ENCODE measurements at places on chromosomes 5 and 9.

DNA sequence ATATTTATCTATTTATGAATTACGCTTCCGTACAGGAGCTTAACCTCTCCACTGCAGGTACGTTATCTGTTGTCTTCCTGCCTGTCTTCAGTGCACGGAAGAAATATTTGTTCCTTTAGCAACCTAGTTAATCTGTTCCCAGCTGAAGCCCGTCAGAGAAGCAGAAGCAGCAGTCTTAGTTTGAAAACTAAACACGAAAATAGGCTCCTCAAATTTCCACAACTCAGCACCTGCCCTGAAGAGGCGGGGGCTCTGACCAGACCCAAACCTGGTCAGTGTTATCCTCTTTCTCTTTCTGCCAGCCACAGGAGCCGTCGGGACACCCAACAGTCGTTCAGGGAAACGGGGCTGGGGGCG lies 462 bp downstream of the NUDCD2 start:
- DNase-seq = no peak

GRCh38 chr5:43208658-43209057 lies 16.6 kb downstream of the NIM1K start:
- DNase-seq = no peak

DNA sequence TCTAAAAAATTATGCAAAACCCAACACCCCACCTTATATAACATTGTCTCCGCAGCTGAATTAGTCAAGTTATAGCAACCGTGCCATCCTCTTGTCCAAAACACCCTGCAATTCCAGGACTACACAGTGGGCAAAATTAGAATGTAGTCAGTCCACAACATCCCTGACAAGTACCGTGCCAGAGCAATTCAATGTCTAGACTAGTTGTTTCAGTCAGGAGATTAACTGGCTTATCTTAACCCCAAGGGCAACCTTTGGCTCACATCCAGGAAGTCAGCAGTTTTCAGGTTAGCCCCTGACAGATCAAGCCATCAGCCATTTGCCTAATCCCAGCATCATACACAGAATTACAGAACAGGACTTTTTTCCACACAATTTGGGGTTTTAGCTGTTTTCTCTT lies 240.8 kb upstream of the TMEM161B start:
- DNase-seq = no peak

GRCh38 chr5:149254506-149254905 lies 17.2 kb upstream of the AFAP1L1 start:
- DNase-seq = no peak

GRCh38 chr9:128838338-128838737 lies 8.7 kb upstream of the SPOUT1 start:
- no peak for DNase-seq

Measured in fibroblast of gingiva (primary cell).